Activated effector memory CD4-positive, alpha-beta T cell treated with anti-CD3 and anti-CD28 coated beads, Interleukin-2, amount 50 U/mL, for 16 hours (primary cell): ENCODE measurements at places on chromosomes 11 and 22.

DNA sequence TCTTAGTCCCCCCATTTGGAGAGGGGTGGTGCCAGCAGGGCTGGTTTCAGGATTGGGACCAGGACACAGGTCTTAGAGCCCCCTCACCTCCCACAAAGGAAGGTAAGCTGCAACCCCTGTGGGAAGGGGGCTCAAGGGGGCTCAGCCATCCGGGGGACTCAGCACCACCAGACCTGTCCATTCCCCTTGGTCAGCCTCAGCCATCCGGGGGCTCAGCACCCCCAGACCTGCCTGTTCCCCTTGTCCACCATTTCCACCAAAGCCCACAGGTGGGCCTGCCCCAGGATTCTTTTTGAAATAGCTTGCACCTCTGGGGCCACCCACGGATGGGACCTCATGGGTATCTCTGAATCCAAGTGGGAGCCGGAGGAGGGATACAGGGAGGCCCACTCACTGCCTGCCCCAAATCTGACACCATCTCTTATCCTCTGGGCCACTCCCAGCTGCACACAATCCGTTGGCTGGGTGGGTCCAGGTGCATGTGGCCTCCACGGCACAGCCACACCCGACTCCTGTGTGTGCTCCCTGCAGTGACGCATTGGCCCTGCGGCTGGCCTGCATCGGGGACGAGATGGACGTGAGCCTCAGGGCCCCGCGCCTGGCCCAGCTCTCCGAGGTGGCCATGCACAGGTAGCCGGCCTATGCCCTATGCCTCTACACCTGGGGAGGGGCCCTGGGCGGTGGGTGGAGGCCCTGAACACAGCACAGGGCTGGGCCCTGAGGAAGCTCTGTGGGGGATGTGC is 15.9 kb downstream of the MCAT start:
- DNase-seq, result no peak

- no peak for DNase-seq
Measured at GRCh38 chr11:57240757-57241156, 3.7 kb upstream of the APLNR start.

GRCh38 chr22:30297991-30298701 is 8.8 kb upstream of the CASTOR1 start:
- no peak for DNase-seq

DNA sequence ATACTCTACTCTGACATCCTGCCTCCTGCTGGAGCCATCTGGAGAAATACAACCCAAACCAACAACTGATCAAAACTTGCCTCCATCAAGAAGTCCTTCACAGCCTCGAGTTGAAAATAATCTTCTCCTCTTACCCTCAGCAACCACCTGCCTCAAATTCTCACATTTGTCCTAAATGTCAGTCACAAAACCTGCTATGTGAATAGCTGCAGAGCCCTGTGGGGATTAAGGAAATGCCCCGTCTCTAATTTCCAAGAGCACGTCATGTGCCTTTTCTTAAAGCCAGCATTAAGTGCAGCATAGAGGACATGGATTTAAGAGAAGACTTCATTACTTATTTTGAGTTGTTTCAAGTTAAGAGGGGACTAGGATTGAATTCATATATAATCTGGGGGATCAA is 105.9 kb downstream of the TRPC6 start:
- DNase-seq, result no peak

DNA sequence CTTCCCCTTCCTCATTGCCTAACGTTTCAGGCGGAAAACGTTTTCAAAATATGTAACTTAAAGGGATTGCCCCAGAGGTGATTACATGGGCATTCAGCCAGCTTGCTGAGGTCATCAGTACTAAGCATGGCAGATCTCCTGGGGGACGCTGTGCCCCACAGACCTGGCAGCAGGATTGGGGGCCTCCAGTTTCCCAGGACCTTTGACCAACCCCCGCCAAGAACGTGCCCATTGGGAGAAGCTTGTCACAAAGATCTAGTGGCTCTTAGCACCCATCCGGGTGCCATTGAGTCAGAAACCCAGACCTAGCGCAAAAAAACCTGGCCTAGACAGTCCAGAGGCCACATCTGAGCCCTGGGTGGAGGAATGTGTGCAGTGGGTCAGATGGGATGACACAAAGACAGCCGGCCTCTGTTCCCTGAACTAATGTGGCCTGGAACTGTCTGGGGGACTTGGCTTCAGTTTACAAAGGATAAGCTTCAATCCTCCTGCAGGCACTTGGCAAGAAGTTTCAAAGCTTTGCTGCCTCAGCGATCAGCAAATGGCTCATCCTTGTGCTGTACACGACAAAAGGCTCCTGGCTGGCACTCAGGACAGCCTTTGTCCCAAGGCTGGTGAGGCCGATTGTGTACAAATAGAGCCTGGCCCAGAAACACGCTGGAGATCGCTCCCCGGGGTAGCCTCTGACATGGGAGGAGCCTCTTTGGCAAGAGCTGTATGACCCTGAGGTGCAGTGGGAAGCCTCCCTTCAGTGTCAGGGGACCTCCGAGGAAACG is 9.5 kb downstream of the C1QTNF6 start:
- DNase-seq, result peak; percentile 47

- no peak for DNase-seq
Measured at GRCh38 chr11:1060852-1061616, 13.6 kb upstream of the MUC2 start.

- DNase-seq, result peak; percentile 82
Measured at GRCh38 chr22:41619979-41620588, 759 bp downstream of the DESI1 start.

- DNase-seq, result no peak
Measured at GRCh38 chr11:26088391-26088790, 243.5 kb upstream of the ANO3 start.

DNA sequence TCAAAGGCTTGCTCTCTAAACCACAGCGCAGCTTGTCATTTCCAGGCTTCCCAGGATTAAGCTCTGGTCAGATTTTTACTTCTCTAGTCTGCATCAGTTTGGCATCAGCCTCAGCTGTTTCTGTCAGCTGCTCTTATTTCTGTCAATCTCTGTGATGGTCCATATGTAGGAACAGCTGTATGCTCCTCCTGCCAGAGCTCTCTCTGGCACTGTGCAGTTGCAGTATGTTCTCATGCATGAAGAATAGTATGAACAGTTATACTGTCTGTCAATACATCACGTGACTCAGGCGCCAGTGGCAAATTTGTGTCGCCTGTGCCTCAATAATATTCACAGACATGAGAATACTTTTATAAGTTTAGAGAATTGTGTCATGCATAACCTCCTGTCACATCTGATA is 6.7 kb downstream of the OR6M1 start:
- DNase-seq, result no peak

GRCh38 chr11:112241486-112241885 is 15.3 kb downstream of the PTS start:
- DNase-seq, result no peak

- DNase-seq, result no peak
Measured at GRCh38 chr11:102722821-102723220, 1.9 kb downstream of the MMP8 start.

GRCh38 chr11:61765550-61766253 is 13.3 kb downstream of the MYRF start:
- DNase-seq, result no peak

DNA sequence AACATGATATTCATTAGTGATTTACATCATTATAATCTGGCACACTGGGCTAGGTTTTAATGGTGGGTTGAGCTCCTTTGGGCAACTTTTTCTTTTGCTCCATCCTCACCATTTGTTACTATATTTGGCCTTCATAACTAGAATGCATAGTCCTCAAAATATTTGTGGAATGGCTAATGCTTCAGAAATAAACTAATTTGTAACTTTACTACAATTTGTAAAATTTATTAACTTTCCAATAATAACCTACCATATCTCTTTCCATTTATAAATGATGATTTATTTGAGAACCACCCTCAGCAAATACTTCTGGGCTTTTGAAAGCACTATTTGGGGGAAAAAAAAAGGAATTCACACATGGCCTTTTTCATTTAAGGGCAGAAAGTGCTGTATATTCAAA is 79.7 kb downstream of the LARGE2 start:
- DNase-seq, result no peak

- DNase-seq, result no peak
Measured at GRCh38 chr11:34344410-34344767, 13.4 kb downstream of the ABTB2 start.

GRCh38 chr11:1428762-1429316 is 39.1 kb downstream of the BRSK2 start:
- DNase-seq, result no peak

GRCh38 chr11:26974069-26974783 is 19.7 kb upstream of the FIBIN start:
- no peak for DNase-seq

DNA sequence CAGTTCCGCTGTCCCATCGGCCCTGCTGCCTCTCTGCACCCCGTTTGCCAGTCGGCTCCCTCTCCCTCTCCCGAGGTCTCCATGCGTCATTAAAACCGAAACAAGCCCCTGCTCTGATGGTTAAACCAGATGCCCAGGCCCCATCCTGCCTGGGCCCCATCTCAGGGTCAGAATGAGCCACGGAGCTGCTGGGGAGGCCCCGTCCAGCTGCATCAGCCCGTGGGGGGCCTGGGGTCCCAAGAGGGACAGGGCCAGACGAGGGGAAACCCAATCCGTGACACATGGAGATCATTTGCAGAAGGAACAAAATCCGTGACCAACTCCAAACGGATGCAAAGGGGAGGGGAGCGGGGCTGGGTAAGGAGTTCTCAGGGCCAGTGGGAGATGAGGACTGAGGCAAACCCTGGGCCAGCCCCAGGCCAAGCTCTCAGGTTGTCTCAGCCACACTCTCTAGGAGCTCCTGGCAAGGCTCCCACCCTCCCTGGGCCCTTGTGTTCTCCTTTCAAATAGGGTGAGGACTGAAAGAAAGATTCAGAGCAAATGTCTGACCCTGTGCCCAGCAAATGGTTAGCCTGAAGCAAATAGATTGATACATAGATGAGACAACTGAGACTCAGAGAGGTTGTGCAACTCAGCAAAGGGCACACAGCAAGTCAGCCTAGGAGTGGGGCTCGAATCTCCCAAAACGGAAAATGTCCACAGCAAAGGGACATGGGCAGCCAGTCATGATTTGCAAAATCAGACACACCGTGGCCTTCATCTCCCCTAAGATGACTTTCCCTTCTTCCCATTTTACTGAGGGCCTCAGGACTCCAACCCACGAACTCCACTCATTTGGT is 162.1 kb downstream of the MN1 start:
- no peak for DNase-seq

DNA sequence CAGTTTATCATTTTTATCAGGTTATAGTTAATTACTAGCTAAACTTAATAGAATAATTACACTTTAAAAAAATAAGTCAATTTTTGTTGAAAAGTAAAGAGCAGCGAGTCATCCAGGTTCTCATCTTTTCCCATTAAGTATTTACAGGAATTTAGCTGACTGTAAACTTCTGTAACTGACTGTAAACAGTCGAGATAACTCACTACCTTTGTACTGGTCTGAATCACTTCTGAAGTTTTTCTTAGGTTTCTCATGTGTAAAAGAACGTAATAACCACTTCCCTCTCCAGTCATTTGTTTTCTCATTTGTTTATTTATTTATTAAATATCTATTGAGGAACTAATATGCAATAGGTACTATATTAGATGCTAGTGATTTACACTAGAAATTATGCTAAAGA is 270.8 kb downstream of the DYNC2H1 start:
- no peak for DNase-seq

DNA sequence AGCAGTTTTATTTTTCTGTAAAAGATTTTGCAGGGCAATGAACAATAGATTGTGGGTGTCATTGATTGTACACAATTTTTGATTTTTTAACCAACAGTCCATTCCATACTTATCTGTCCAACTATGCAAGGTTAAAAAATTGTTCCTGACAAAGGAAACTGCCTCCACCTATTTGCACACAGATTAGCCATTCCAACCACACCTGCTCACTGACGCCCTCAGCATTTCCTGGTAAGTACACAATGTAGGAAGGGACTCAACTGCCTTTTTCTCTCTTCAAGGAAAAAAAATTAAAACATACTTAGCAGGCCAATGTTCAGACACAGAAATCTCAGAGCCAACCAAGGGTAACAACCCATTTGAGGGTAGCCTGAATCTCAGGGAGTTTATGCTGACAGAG is 4.3 kb upstream of the FUT4 start:
- no peak for DNase-seq

DNA sequence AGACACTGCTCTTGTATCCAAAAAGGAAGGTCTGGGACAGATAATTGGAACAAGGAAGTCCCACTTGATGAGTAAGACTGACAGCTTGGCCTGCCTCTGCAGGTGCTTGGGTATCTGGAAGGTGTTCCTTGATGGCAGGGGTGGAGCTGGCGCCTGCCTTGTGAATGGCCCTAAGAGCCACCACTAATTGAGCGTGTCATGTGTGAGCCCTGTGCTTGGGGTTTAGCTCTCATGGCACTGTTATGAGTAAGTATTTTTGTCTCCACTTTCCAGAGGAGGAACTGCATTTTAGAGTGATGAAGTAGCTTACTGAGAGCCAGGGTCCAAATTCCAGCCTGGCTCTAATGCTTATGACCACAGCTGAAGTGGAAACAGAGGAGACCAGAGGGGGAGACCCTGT is 71.2 kb upstream of the NECTIN1 start:
- no peak for DNase-seq

DNA sequence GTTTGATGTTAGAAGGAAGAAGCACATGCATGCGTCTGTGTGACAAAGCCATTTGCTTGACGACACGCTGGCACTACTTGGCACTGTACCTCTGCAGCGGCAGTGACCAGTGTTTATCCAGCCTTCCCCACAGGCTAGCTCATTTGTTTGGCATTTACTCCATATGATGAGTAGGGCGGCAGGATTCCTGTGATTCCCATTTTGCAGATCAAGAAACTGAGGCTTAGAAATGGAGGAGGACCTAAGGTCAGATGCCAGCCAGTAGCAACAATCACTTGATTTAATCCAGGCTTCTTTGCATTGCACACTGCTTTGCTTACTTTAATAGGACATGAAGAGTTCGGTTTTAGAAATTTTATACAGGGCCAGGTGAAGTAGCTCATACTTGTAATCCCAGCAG is 45.0 kb downstream of the TBC1D22A start:
- DNase-seq, result no peak

GRCh38 chr22:19903031-19903430 is 38.5 kb upstream of the COMT start:
- DNase-seq, result no peak

- DNase-seq, result no peak
Measured at GRCh38 chr11:93694557-93694956, 33.1 kb downstream of the CEP295 start.

GRCh38 chr11:102456381-102456780 is 3.8 kb upstream of the TMEM123 start:
- DNase-seq, result no peak

GRCh38 chr11:115599125-115599524 is 94.9 kb upstream of the CADM1 start:
- no peak for DNase-seq

GRCh38 chr11:46896719-46897406 is 21.5 kb downstream of the LRP4 start:
- DNase-seq, result no peak

DNA sequence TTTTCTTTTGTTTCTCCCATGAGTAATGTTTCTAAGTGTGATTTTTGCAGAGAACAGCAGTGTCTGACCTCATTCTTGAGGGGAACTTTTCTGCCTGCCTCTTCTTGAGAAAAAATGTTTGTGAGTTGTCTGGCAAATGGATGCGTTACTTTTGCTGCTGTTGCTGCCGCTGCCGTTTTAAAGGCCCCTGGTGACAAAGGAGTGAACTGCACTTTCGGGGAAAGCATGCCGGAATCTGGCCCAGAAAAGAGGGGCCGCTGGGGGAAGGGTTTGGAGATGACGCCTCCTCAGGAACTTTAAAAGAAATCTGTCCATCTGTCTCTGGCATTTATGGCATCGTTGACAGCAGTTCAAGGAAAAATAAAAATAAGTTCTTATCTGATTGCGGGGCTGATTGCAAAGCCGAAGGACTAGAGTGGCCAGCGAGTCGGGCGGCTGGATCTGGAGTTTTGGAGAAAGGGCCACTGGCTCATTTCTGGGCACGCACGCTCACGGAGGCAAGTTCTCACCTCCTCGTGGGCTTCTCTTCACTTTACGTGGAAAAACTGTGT is 16.5 kb downstream of the ZBTB16 start:
- peak; percentile 78 for DNase-seq
